Vein endothelial cell (primary cell): ENCODE measurements at places on chromosomes 1 and 21. TPM values are rescaled to one million over a fixed set of nuclear protein-coding genes. Genes with fewer than 3 reads are reported as not detected.

The CASQ1 gene
- not detected in 2 replicates for total RNA-seq

The RPAP2 gene
- total RNA-seq = 5.6 and 16.4 TPM in 2 replicates

The TDRKH gene
- total RNA-seq = 3.9 and 4.1 TPM in 2 replicates

The PDIK1L gene
- total RNA-seq = 5.6 and 7.9 TPM in 2 replicates
